Neural crest cell (in vitro differentiated cells): ENCODE measurements at places on chromosomes 12 and 14.

DNA sequence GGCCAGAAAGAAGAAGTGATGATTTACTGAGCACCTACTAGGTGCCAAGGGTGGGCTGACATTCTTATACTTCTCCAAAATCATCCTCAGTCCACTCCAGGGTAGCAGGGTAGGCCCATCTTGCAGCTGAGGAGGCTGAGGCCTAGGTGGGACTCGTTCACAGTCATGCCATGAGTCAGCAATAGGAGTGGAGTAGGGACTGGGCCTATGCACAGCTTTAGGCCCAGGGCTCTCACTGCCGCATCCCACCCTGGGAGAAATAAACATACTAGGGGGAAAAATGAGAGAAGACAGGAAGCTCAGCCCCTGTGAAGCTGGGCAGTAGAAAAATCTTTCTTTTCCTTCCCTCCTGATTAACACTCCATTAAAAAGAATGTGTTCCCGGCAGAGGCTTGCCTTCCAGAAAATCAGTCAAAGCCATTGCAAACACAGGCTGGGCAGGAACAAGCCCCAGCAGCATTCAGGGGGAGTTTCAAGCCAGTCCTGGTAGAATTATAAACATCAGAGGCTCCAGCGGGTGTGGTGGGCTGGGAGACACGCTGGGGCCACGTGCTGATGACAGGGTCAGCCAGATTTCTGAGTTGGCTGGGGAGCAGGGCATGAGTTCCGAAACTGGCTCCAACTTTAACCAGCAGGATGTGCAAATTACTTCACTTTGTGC is 1.8 kb downstream of the HSPB8 start:
- DNase-seq = no peak

GRCh38 chr14:29465095-29465494 is 462.6 kb downstream of the PRKD1 start:
- no peak for DNase-seq

GRCh38 chr12:116236148-116236731 is 41.3 kb downstream of the MED13L start:
- DNase-seq = no peak

GRCh38 chr14:71960494-71961353 is 28.5 kb downstream of the RGS6 start:
- no peak for DNase-seq

- DNase-seq = no peak
These were observed 58.3 kb upstream of the RFLNA start for GRCh38 chr12:124236625-124237031.

GRCh38 chr14:69268763-69269162 is 8.8 kb downstream of the GALNT16 start:
- no peak for DNase-seq

GRCh38 chr14:66709291-66709690 is 201.3 kb downstream of the GPHN start:
- DNase-seq = no peak

DNA sequence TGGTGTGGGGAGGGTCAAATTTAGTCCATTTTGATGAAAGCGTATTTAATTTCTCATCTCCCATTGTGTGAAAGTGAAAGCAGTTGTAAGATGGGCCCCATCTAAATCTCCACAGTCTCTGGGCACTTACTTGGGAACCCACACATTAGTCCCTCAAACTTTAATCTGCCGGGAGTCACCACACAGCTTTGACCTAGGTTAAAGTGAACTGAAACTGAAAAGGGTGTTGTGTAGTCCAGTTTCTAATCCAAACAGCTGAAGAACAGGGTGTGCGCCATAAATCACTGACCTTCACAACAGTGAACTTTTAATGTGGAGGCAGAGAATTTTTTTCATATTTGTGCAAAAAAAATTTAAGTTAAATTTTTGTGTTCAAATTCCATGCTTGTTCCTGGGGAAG is 48.4 kb upstream of the PTPRO start:
- no peak for DNase-seq

GRCh38 chr14:70908935-70909641 is 1.8 kb downstream of the PCNX1 start:
- DNase-seq = no peak

DNA sequence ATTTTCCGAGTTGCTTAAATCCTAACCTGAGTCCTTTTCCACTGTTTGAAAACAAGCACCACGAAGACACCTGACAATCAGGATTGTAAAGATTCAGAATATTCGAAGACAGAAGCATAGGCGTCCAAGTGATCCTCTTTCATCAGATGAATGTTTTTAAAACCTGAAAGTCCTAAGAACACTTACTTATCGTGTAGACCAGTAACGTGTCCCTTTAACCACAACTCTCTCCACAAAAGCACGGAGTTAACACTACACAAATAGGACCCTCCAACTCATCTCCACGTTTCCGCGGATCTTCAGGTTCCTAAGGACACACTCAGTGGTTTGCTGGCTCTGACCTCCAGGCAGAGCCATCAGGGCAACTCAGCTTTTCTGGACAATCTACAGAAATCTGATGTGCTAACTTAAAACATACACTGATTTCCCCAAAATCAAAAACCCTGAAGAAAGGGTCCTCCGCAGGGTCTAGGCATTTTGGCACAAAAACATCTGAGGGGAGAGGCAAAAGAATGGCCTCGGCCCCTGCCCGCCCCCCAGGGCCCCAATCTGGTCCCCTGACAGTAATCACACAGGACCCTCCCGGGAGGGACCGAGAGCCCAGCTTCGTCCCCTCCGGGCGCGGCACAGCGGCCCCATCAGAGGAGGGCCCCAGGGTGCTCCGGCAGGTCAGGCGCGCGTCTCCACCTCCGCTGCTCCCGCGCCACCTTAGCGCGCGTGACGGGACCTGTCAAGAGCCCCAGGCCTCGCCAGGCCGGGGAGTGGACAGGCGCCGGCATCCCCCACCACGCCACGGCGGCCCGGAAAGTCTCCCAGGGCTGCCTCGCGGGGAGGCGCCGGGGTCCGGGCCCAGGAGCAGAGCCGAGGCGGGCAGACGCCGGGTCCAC is 925 bp downstream of the DICER1 start:
- DNase-seq = peak; percentile 9

- no peak for DNase-seq
These were observed 192.2 kb downstream of the TMTC3 start for GRCh38 chr12:88334271-88334670.

- no peak for DNase-seq
These were observed 148.4 kb downstream of the DPF3 start for GRCh38 chr14:72745546-72745945.

DNA sequence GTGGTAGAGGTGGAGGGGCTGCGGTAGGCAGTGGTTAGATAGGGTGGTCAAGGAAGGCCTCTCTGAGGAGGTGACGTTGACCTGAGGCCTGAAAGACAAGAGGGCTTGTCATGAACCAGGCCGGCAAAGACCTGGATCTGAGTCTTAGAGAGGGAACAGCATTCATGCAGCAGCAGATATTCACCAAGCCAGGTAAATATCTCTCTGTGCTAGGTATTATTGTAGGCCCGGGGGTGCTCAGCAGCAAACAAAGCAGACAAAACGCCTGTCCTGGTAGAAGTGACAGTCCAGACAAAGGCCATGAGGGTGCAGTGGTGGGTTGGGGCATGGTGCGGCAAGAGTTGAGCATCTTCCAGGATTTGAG is 117.6 kb downstream of the PTPN11 start:
- DNase-seq = no peak

DNA sequence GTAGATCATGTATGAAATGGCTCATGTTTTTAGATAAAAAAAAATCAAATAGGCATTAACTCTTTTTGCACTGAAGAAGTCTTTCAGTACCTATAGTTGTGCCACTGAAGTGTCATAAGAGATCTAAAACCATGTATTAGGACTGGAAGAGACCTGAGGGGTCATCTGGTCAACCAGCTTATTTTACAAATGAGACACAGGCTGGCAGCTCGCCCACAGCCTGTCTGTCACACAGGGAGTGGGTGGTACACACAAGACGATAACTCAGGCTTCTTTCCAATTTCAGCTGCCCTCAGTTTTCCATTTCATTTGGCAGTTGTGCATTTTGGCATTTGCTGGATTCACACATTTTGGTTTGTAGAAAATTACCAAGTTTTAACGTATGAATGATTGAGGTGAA is 34.7 kb downstream of the C12orf75 start:
- no peak for DNase-seq

- no peak for DNase-seq
These were observed 68.1 kb upstream of the KRR1 start for GRCh38 chr12:75579552-75579951.

- DNase-seq = no peak
These were observed 70.4 kb downstream of the NCOR2 start for GRCh38 chr12:124497039-124497438.

- no peak for DNase-seq
These were observed 37.2 kb downstream of the FBXO21 start for GRCh38 chr12:117152793-117153775.

DNA sequence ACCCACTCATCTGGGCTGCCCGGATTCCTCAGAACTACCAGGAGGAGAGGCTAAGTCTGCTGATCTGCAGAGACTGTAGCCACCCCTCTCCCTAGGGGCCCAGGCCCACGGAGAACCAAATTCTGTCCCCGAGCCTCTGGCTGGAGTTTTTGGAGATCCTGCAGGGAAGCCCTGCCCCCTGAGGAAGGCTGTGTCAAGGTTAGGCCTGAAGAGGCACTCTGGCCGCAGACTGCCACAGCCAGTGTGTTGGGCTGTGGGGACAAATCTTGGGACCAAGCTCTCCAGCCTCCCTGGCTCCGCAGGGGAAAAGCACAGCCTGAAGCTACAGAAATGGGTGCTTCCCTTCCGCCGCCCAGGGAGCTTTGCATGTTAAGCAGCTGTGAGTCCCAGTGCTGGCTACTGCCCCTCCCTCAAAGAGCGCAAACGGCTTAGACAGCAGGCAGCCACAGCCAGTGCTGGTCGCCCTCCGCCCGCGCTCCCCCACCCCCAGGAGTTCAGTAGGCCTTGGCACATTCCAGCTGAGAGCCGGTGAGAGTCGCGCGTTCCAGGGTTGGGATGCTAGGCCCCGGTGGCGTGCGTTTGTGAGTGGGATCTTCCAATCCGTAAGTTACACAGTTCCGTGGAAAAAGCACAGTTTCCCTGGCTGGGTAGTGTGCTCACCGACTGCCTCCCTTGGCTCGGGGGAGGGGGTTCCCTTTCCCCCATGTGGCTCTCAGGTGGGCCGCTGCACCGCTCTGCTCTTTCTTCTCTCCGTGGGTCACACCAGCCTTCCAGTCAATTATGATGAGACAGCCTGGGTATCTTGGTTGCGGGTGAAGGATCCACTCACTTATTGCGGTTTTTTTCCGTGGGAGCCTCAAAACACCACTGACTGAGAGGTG is 13.2 kb downstream of the CLEC4E start:
- DNase-seq = no peak
